Prostate gland (tissue), 2 donors: ENCODE measurements at places on chromosomes 16 and 17. TPM values are rescaled to one million over a fixed set of nuclear protein-coding genes. Genes with fewer than 3 reads are reported as not detected.

The UNC45B gene
- not detected for total RNA-seq

The OR1F1 gene
- not detected for total RNA-seq

- H3K27ac ChIP-seq, result peak overlapping the region; percentile 79
- DNase-seq, result no peak
- no peaks in the 10 kb centered on the region for H3K27me3 ChIP-seq
- H3K4me3 ChIP-seq, result peak overlapping the region; percentile 99
These were observed 477 bp downstream of the NTAN1 start for GRCh38 chr16:15055141-15056053.

The KCNH4 gene
- total RNA-seq, result not detected

DNA sequence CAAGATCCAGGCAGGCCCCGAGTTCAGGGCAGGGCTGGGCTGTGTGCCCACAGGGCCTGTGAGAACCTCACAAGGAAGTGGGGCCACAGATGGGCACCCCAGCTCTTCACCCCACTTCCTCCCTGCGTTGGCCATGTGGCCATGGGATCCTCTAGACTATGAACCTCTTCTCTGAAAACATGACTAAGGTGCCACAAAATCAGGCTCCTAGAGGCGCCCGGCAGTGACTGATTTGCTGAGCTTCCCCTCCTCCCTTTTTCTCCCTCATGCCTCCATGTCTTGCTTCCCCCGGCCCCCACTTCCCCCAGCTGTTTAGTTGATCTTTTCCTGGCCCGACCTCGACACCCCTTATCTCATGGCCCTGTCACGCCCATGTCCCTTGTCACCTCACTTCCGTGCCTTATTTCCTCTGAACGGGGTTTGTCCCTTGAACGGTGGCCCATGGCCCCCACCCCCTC lies 87.1 kb downstream of the KCNJ12 start:
- DNase-seq, result no peak
- no peaks in the 10 kb centered on the region for H3K4me1 ChIP-seq
- no peaks in the 10 kb centered on the region for H3K36me3 ChIP-seq
- no peak overlapping the region for H3K4me3 ChIP-seq
- H3K27me3 ChIP-seq, result peaks cover 5% of the 10 kb centered on the region
